ENCODE measurements at places on chromosomes 2 and 18.

DNA sequence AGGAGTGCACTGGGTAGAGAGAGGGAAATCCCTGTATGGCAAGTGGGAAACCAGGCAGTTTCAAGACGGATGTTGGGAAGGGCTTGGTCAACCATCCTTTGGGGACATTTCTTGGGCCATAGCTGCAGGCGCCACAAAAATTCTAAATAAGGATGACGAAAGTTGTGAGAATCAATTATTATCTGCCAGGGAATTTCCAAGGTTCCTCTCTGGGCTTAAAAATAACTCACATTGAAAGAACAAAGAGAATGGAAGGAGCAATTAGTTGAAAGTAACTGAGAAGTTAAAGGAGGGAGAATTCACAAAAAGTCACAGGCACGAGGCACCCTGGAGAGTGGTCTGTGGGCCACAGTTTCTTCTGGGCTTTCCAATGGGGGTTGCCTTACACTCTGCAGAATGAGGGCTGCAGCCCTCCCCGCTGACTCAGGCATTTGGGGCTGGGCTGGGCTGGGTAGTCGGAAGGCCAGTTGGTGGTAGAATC lies 195.7 kb downstream of the SMAD7 start:
- no peak for DNase-seq

DNA sequence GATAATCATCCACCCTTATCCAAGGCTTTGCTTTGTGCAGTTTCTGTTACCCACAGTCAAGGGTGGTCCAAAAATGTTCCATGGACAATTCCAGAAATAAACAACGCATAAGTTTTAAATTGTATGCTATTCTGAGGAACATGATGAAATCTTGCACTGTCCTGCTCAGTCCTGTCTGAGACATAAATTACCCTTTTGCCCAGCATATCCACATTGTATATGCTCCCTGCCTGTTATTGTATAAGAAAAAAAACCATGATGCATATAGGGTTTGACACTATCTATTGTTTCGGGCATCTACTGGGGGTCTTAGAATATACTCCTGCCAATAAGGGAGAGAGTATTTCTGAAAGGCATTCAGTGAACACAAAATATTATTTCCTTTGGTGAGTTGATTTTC lies 24.0 kb downstream of the LRRTM1 start:
- DNase-seq: no peak

DNA sequence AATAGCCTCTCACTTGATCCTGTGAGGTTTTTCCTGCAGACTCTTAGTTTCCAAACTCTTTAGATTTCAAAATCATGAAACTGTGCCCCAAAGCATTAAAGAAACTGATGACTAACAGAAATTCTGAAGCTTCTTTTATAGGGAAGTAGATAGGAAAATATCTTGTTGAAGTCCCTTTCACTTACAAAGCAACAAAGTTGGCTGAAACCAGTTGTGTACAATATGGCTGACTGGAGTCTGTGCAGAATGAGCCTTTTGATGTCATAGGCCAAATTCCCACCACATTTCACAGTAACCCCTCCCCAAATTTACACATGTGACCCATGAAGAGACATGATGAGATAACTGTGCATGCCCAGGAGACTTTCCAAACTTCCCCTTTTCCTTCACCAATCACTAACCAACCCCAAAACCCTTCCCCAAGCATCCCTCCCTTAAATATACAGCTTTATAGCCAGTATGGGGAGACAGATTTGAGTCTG lies 61.7 kb upstream of the NCK2 start:
- no peak for DNase-seq

GRCh38 chr18:23838233-23838632 lies 149.0 kb downstream of the LAMA3 start:
- no peak for DNase-seq

- DNase-seq: no peak
Measured at GRCh38 chr18:48216639-48217257, 192.4 kb downstream of the ZBTB7C start.

DNA sequence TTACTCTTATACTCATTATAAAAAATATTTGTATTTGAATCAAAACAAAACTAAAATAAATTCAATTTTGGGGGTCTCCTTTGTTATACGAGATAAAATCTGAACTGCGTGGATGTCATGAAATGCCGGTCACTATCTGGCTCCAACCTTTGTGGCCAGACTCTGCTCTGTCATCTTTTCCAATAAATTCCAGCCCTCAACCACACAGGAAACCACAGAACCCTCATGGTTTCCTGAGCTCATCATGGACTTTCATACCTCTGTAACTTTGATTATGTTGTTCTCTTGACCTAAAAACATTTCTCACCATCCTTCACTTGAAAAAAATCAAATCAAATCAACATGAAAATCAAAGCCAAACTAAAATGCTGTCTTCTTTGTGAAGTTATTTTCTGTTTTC lies 724.7 kb downstream of the METTL4 start:
- DNase-seq: no peak

Data from AG08396 (cell line).